Activated CD4-positive, alpha-beta T cell treated with anti-CD3 and anti-CD28 coated beads for 36 hours (primary cell): ENCODE measurements at places on chromosomes 6 and 20. TPM values are rescaled to one million over a fixed set of nuclear protein-coding genes. Genes with fewer than 3 reads are reported as not detected.

Gene SLC22A2
- total RNA-seq: not detected

Gene FOXA2
- not detected for total RNA-seq

Gene SLC2A10
- total RNA-seq: not detected

Gene WFDC5
- total RNA-seq: 0.23 TPM

Gene OPN5
- not detected for total RNA-seq

Gene BRPF3
- 26.0 TPM for total RNA-seq

Gene SLA2
- total RNA-seq: 48.7 TPM

Gene FAM209A
- total RNA-seq: 0.73 TPM

Gene DUSP15
- not detected for total RNA-seq

Gene ARMH2
- not detected for total RNA-seq

Gene YTHDF1
- 32.6 TPM for total RNA-seq

Gene FGD2
- total RNA-seq: 0.50 TPM

Gene HTR1E
- total RNA-seq: not detected

Gene GRIK2
- total RNA-seq: not detected
